ENCODE measurements at places on chromosomes 16 and 17.

- DNase-seq: no peak
These were observed 36.6 kb upstream of the ADORA2B start for GRCh38 chr17:15908378-15908777.

GRCh38 chr17:1222321-1222720, 42.5 kb upstream of the ABR start:
- DNase-seq: no peak

DNA sequence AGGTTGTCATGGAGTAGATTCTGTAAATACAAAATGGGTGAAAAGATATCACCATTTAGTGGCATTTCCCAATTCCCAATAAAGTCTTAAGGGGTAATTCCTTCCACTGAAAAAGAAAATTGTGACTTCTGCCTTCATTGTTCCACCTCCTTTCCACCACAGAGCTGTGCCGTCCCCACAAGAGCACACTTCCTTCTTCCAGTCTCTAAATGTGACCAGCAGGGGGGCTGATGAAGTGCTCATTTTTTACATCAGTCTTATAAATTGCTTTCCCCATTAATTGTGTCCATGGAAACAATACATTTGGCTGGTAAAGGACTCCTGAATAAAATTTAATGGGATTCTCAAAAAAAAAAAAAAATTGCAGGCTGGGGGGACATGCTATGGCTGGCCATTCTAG, 260.8 kb upstream of the PSMD7 start:
- no peak for DNase-seq

GRCh38 chr17:44623070-44623725, 33.1 kb upstream of the MEIOC start:
- DNase-seq: no peak

DNA sequence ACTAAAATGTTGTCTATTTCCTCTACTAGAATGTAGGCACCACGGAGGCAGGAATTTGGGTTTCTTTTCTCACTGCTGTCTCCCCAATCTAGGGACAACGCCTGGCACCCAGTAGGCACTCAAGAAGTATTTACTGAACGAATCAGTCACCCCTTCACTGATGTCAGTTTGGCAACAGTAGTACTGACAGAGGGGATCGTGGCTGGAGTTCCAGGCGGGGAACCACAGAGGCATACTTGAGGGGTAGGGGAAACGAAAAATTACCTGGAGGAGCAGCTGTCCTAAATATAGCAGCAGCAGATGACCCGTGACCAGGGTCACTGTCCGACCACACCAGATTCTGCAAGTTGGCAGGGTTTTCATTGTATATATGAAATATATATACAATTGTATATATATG, 33.3 kb downstream of the TRIM25 start:
- DNase-seq: no peak

GRCh38 chr16:81602792-81603191, 158.2 kb downstream of the CMIP start:
- no peak for DNase-seq

DNA sequence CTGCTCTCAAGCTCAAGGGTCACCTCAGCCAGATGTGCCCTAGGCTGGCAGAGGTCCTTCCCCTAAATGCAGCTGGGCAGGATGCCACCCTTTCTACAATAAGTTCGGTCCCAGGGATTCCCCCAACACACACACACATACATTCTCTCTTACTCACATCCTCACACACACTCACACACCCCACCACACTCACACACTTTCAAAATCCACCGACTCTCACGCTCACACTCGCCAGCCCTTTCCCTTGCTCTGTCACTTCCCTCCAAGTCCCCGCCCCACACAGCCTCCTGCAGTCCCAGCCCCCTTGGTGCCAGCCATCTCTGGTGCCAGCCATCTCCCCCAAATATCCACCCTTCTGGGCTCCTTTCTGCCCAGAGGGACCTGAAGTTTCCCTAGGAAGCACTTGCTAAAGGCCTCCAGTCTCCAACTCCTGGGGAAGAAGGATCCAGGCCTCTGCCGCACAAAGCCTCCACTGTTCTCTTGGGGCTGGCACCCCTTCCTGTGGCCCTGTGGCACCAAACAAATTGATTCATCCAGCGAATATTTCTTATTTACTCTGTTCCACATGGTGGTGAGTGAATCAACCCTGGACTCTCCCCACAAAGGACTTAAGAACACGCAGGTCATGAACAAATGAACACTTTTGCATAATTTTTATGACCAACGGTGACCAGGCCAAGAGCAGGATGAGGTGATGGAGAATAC, 3.8 kb upstream of the USP36 start:
- no peak for DNase-seq

- no peak for DNase-seq
These were observed 6.6 kb upstream of the GHDC start for GRCh38 chr17:42200706-42201457.

- no peak for DNase-seq
These were observed at the start of gene C16orf74 for GRCh38 chr16:85750827-85751697. C16orf74 (minus strand) TSS chr16:85751096; CDS start chr16:85735217, 15,879 bp downstream.

DNA sequence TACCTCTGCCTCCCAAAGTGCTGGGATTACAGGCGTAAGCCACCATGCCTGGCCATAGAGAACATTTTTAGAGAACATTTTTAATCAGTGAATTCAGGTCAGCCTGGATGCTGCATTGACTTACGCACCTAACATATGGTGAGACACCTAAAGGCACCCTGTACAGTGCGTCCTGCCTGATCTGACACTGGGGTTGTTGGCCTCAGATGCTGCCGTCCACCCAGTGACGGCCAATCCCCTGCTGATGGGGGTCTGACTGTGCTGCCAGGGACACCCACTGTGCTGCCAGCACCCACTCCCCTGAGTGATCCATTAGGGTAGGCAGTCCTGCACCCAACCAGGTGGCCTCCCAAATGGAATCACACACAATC, 38.5 kb downstream of the WNT3 start:
- no peak for DNase-seq

DNA sequence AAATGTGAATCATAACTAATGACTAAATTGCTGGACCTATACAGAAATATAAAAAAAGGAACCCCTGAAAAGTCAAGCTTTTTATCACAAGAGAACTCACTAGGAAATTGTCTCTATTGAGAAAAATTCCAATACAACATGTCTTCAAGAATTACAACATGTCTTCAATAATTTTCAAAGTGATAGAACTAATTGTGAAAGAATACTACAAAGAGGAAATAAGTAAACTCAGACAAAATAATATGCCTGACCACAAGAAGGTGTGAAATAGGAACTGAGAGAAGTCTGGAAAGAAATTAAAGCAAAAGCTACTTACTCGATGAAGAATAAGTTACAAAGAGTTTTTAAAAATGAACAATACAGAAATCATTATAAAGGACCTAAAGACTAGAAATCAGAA, 29.9 kb upstream of the OR1G1 start:
- DNase-seq: no peak

DNA sequence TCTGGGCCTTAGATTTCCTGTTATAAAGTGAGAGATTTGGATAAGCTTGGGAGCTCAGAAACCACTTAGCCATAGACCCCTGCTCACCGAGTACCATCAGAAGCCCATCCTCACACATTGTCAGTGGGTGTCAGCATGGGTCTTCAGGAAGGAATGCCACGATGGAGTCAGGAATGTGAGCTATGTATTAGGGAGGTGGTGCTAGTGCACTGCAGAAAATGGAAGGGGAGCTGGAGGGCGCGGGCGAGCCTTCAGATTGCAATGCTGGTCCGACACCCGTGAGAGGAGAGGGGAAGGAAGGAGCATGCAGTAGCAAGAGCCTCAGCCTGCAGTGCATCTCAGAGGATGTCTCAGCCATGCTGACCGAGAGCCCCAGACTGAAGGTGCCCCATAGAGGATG, 294.5 kb downstream of the FOXL1 start:
- no peak for DNase-seq

GRCh38 chr17:73820686-73821448, 176.6 kb upstream of the SDK2 start:
- DNase-seq: no peak

DNA sequence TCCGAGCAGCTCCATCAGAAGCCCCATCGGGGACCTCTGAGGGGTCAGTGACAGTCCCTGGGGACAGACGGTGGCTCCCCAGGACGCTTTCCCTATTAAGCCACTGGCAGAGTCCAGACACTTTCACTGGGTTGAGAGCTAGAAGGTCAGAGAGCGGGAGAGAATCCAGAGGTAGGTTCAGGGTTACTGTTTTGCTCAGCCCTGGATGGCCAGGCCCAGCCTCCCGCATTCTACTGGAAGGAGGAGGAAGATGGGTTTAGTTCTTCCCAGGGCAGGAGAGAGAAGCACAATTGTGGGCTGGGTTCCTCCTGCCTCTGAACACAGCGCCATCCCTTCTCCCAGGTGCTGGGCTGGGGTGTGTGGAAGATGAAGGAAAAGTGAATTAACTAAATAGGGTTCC, 452.8 kb downstream of the SLC39A11 start:
- DNase-seq: no peak

- DNase-seq: no peak
These were observed 37.2 kb downstream of the CCDC182 start for GRCh38 chr17:57707892-57708291.

- DNase-seq: no peak
These were observed 147.9 kb upstream of the MON1B start for GRCh38 chr16:77043076-77043475.

- no peak for DNase-seq
These were observed 16.9 kb downstream of the TRIM25 start for GRCh38 chr17:56896968-56897359.

DNA sequence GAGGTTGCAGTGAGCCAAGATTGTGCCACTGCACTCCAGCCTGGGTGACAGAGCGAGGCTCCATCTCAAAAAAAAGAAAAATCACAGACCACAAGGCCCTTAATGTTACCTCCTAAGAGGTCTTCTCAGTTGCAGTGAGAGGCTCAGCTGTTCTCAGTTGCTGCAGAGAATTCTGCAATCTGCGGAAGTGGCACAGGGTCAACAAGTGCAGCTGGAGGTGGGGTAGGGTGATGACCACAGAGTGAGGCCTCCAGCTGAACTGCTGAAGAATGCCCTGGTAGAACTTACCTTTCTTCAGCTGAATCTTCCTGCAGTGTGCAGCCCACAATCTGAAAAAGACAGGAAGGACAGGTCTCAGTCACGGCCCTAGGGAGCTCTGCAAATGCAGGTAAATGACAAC, 26.3 kb downstream of the CNTNAP1 start:
- DNase-seq: no peak

GRCh38 chr16:8729779-8730334, 55.4 kb downstream of the ABAT start:
- no peak for DNase-seq

GRCh38 chr16:3029491-3030221, 5.8 kb downstream of the THOC6 start:
- DNase-seq: no peak

GRCh38 chr17:65005858-65006257, 50.7 kb downstream of the GNA13 start:
- no peak for DNase-seq

DNA sequence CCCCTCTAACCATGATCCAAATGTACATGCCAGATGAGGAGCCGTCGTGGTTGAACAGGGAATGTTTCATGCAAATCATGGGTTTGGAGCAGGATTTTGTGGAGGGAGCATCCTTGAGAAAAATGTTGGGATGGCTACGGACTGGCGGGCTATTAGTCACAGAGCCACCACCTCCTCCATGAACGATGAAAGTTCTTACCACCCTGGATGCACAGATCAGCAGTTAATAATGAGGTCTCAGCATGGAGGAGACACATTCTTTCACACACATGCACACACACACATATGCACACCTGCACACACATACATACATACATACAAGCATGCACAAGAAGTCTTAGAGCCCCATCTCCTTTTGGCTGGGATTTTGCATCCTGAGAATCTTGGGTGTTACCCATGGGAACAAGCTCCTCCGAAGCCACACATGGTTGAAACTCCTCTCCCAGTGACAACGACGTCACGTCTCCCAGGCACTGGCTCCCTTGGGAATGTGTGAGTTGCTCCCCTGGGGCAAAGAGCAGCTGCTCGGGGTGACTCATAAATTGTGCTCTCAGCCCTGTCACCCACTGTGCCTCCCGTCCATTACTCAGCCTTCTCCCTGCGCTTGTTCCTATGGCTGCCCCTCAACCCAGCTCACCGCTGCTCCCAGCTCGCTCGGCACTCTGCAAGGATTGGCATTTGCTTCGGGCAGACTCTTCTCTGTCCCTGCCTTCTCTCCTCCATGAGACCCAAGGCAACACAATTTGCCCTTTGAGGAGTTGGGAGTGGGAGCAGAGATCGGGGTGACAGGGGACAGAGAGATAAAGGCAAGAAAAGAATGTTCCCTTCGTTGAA, 344.6 kb downstream of the SOX9 start:
- DNase-seq: no peak

DNA sequence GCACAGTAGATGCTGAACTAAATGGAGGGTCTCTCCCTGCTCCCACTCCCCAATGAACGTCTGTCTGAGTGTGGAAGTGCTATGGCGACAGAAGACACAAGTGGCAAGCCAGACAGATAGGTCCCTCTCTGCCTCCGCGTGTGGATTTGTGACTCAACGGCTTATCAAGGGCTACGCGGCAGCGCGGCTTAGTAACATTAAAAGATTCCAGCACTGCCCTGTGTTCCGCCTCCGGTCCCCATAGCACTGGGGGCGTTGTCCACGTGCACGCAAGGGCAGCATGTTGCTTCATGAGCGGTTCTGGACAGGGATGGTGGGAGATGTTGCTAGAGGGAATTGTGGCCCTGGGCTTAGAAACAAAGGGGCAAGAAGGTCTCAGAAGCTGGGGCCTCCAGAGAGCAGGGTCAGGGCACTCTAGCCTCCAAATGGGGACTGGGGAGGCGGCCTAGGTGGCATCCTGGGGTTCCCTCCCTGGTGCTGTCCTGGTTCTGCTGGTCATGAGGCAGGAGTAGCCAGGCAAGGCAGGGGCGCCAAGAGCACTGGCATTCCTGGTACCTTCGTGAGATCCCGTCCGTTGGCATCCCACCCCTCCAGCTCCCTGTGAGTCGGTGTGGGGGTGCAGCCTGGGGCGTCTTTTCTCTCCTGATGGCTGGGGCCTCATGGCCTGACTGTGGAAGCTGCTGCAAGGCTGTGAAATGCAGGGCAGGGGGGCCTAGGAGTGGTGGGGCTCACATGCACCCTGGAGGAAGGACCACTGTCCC, 9.1 kb downstream of the CRHR1 start:
- DNase-seq: no peak

GRCh38 chr16:30394592-30395154, 547 bp upstream of the ZNF48 start:
- no peak for DNase-seq

GRCh38 chr16:56892705-56893104, 27.7 kb downstream of the SLC12A3 start:
- DNase-seq: no peak

- no peak for DNase-seq
These were observed 19.8 kb upstream of the ADCY7 start for GRCh38 chr16:50246299-50247122.
